Right hindlimb (tissue), 1 donor: ENCODE measurements at places on chromosomes 5 and 9.

- DNase-seq: no peak
Measured at GRCh38 chr9:16060436-16061129, 507.7 kb downstream of the CCDC171 start.

- DNase-seq: no peak
Measured at GRCh38 chr5:99644822-99645221, 716.0 kb upstream of the CHD1 start.

- peak; percentile 32 for DNase-seq
Measured at GRCh38 chr9:18678821-18679590, 205.1 kb downstream of the ADAMTSL1 start.

DNA sequence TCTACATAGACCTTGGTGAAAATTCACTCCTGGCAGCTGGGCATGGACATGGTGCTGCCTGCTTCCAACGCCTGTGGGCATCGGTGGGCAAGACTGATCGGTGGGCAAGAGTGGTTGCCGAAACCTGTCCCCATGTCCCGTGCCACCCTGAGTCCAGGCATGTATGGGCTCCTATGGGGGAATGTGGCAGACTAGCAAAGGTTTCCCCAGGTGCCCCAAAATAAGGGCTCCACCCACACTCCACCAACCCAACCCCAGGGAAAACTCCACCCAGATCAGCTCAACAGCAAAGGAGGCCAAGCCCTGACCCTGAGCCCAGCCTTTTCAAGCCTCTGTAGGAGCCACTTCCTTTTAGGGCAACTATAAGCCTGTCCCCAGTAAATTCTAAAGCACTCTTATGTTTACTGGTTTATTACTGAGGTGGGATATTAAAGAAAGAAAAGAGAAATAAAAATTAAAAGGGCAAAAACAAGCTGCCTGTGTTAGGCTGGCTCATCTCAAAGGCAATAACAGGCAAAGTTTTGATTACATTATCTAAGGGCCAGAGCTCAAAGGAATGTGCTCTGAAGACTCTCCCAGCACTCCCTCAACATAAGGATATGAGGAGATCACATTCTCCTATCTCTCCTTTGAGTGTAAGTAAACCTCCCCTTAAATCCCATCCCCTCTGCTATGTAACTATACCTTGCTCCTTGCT is 8.9 kb upstream of the SPATA31E1 start:
- no peak for DNase-seq

DNA sequence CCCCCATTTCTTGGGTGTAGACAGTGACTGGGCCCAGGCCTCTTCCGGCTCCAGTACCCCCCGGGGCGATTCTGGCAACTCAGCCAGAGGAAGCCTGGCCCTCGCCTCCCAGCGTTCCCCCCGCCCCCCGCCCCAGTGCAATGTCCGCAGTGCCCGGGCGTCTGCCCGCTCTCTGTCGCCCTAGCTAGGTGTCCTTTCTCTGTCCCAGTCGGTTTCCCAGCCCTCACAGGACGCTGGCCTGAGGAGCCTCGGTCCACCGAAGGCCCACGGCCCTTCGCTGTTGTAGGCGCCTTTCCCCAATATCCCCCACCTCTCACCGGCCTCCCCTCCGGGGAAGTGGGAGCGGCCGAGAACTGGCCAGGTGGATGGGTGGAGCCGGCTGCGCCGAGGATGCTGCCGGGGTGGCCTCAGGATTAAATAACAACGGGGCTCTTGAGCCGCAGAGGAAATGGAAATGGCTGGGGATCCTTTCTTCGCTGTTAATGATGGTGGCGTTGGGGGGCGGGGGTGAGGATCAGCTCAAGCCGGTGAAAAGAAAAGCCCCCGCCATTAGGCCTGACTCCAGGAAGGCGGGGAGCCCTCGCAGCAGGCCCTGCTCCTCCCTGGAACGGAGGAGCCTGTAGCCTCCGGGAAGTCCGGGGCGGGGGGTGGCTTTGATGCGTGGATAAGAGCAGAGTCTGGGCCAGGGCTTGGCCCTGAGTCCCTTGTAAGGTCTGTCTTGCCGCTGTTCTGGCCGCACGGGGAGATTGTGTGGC is 1.1 kb upstream of the SPRY4 start:
- peak; percentile 85 for DNase-seq

DNA sequence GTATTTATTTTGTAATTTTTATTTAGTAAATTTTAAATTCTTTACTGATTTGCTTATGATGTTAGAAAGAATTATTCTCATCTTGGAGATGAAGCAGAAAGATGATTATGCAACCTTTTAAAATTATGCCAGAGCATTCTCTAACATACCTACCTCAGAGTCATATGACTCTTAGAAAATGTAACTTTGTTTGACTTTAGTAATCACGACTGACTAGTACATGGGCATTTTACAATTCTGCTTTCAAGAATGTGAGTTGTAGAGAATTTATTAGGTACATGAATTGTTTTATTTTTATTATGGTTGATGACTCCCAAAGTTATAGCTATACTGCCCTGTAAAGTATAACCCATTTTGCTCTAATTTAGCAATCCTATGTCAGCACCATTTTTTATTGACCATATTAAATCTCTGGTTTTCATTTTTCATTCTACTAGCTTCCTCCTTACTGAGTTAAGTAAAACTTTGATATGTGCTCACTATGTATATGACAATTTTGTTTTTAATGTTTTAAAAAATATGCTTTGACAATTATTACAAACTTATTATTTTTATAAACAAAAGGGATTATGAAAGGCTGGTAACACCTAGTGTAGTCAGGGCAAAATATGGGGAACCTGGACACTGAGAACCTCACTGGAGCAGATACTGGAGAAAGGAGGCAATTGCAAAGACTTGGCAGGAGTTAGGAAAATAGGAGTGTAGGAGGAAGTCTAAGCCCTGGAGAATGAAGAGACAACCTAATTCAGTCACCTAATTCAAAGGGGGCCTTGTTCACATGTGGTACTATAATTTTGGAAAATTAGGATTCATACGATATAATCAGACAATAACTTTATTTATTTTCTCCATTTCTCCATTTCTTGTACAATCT is 249.7 kb upstream of the DAB2 start:
- DNase-seq: no peak

- no peak for DNase-seq
Measured at GRCh38 chr5:387491-388265, 55.3 kb upstream of the EXOC3 start.

DNA sequence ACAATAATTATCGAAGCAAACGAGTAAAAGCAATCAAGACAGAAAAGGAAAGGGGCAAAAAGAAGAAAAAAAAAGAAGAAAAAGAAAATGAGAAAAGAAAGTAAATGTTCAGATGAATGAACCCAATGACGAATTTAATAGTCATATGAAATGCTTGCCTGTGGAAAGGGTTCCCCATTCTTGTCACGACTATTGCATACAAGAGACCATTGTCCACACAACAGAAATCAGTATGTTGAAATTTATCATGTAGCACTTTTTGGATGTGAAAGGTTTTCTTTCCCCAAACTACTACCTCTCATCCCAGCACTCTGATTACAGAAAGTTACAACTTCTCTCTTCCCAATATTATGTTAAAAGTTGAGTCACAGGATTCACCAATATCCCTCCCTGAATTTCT is 162.4 kb downstream of the ZDHHC21 start:
- DNase-seq: no peak

GRCh38 chr5:55072666-55073065 is 29.8 kb upstream of the GZMA start:
- DNase-seq: no peak

GRCh38 chr5:1230551-1230950 is 5.4 kb downstream of the SLC6A18 start:
- no peak for DNase-seq

DNA sequence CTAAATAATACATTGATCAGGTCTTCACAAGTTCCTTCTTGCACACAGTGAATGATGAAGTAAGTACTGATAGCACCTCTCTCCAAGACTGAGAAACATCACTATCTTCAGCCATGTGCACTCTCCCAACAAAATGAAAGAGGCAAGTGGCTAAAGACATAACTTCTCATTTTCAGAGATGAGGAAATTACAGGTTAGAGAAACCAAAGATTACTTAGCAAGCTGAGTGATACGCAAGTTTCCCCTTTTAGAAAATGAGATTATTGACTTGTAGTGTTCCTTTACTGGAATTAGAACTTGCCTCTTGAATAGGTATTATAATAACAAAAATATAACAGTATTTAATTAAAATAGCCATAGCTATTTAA is 21.6 kb downstream of the CEMIP2 start:
- DNase-seq: no peak

- DNase-seq: no peak
Measured at GRCh38 chr5:56402266-56403220, 169.4 kb upstream of the ANKRD55 start.

DNA sequence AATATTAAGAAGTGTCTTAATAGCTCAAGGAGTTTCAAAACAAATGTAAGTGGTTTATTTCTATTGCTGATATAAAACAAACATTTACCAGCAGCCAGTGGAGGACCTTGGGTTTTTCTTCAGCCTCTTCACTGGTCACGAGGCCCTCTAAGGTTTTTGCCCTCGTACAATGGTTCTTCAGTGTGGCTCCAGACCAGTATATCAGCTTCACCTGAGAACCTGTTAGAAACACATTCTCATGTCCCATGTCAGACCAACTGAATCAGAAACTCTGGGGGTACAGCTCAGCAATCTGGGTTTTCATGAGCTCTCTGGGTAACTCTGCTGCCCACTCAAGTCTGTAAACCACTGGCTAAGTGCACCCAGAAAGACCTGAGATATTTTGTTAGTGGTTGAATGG is 12.9 kb downstream of the WWC1 start:
- no peak for DNase-seq

DNA sequence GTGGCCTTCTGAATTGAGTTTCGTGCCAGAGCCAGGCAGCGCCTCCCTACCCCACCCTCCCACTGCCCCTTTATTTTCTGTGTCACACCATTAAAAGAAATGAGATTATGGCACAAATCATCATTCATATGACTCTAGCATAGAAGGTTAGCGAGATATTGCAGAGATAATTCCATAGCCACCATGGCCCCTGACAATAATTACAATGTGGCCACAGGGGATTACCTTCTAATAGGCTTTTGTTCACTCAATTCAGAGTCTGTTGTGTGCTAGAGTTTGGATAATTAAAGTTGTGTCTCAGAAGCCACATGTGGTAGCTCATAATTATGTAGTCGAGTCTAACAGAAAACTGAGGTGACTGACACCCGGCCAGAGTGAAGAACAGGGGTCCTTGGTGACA is 428.1 kb downstream of the ARHGEF28 start:
- DNase-seq: no peak

DNA sequence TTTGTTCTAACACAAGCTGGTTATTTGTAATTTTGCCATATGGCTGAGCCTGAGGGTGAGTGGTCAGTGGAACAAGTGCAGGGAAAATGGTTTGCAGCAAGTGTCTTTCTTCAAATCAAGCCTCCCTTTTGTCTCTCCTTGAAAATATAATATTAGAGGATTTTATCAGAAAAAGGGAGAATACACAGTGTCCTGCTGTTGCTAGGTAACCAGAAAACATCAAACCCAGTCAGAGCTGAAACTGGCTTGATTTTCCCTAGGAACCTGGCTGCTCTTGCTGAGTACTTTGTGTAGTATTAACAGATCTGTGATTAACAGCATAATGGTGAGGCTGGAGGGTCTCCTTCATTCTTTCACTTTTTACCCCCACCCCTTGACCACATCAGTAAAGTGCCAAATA is 314.0 kb downstream of the ARHGEF28 start:
- DNase-seq: no peak

DNA sequence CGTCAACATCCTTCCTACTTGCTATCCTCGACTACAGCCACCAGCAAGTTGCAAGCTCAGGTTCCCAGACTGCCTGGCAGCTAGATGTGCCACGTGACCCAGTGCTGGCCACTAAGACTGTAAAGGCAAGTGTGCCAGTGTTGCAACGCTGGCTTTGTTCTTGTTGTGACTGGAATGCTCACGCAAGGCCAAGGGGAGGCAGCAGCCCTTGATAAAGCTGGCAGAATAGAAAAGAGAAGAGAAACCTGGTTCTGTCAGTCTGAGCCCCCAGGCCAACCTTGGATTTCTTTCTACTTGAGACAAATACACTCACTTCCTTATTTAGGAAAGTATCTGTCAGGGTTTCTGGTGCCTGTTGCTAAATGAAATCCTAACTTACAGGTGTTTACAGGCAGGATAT is 113.0 kb downstream of the KLHL3 start:
- peak; percentile 32 for DNase-seq

DNA sequence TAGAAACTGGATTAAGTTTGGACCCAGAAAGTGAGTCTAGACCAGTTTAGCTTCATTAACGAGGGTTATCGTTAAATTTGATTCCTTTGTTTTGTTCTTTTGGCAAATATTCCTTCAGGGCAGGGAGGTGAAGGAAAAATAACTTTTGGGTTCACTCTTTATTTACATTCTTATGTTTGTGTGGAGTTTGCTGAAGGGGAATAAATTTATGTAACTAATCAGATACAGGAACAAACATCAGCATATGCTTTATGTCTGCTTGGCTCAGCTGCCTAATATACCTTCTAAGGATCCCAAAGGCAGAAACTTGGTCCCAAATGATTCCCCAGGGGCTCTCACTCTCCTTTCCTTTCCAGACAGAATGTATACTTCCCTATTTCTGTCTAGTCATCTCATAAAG is 132.4 kb downstream of the MCTP1 start:
- no peak for DNase-seq

GRCh38 chr9:36169708-36170107 is 520 bp downstream of the CCIN start:
- no peak for DNase-seq

GRCh38 chr9:104794070-104794469 is 30.1 kb downstream of the NIPSNAP3B start:
- no peak for DNase-seq

DNA sequence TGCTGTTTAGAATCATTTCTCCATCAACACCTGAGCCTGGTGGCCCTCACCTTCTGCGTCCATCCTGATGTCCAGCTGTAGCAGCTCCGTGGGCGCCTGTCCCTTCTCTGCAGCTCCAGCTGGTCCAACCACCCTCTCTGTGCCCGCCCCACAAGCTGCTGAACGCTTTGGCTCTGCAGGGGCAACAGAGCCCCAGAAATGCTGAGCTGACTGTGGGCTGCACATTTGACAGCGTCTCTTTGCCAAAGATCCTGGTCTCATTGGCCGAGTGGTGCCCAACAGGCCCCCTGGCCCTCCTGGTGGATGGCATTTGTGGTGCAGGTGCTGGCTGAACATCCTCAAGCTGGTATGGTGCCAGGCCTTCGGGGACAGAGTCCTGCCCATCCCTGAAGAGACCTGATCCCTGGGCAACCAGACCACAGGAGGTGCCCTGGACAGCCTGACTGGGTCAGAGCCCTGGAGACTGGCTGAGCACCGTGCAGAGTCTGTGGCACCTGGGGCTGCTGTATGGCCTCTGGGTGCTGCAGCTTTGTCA is 25.3 kb upstream of the CEP72 start:
- DNase-seq: no peak
